ENCODE measurements at places on chromosomes 11 and 22. TPM values are rescaled to one million over a fixed set of nuclear protein-coding genes. Genes with fewer than 3 reads are reported as not detected.

- 0 out of 2 replicates have a peak, but pooled peaks cover 4% of the 10 kb centered on the region for H3K27me3 ChIP-seq
These were observed 103.4 kb upstream of the ASPHD2 start for GRCh38 chr22:26325641-26326040.

GRCh38 chr11:64767344-64768299, 7.8 kb upstream of the PYGM start:
- no peak overlapping the region for H3K4me3 ChIP-seq
- no peaks in the 10 kb centered on the region for H3K27me3 ChIP-seq
- H3K36me3 ChIP-seq, result peaks cover 71% of the 10 kb centered on the region
- no peak for DNase-seq

- no peaks in the 10 kb centered on the region for H3K27me3 ChIP-seq
- no peaks in the 10 kb centered on the region for H3K36me3 ChIP-seq
These were observed 465.0 kb downstream of the GUCY1A2 start for GRCh38 chr11:106553304-106553703.

- H3K36me3 ChIP-seq, result no peaks in the 10 kb centered on the region
- peaks cover 9% of the 10 kb centered on the region for H3K4me1 ChIP-seq
- no peak overlapping the region for H3K4me3 ChIP-seq
- no peaks in the 10 kb centered on the region for H3K27me3 ChIP-seq
- DNase-seq, result peak; percentile 52
These were observed 6.5 kb upstream of the MFNG start for GRCh38 chr22:37492428-37493344.

Gene PANX2
- total RNA-seq, result 51.7 TPM

GRCh38 chr11:62654297-62654696, 1.2 kb upstream of the INTS5 start:
- no peak overlapping the region for H3K27ac ChIP-seq
- H3K36me3 ChIP-seq, result 0 out of 2 replicates have a peak, but pooled peaks cover 4% of the 10 kb centered on the region
- H3K4me1 ChIP-seq, result peaks cover 15% of the 10 kb centered on the region
- peak overlapping the region; percentile 27 for H3K4me3 ChIP-seq
- no peak for DNase-seq
- H3K27me3 ChIP-seq, result no peaks in the 10 kb centered on the region

DNA sequence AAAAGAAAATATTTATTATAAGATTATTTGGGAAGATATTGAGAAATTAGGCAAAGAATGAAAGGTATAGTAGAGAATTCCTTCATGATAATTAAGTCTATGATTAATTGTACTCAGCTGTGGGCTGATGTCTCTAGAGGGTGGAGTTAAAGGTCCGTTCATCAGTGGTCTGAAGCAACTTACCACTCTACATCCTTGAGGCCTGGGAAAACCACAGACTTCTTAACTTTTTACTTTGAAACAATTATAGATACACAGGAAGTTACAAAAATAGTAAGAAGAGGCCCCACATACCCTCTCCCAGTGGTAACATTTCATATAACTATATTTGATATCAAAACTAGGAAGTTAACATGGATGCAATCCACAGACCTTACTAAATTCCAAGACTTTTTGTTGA, 167.0 kb upstream of the NECTIN1 start:
- H3K27ac ChIP-seq, result no peak overlapping the region
- no peak overlapping the region for H3K4me3 ChIP-seq

GRCh38 chr11:8287297-8287696, 23.6 kb upstream of the LMO1 start:
- no peaks in the 10 kb centered on the region for H3K36me3 ChIP-seq
- H3K27me3 ChIP-seq, result no peaks in the 10 kb centered on the region
- H3K4me1 ChIP-seq, result no peaks in the 10 kb centered on the region
- H3K4me3 ChIP-seq, result no peak overlapping the region
- no peak for DNase-seq
- H3K27ac ChIP-seq, result no peak overlapping the region

DNA sequence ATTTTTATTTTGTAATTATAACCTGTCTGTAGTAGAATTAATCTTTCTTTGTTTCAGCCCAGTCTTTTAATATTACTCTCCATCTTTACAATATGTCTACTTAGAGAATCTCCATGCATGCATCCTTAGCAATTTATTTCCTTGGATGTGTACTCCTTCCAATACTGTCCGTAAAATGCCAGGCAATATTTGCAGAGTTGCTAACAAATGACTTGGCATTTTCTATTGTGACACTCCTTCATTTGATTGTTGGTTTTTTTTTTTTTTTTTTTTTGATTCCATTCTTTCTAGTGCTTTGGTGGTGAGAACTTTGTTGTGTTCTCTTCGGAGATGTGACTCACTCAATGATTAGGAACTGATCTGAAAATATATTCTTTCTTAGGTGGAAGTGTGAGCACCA, 220.3 kb downstream of the CNTN5 start:
- H3K4me1 ChIP-seq, result no peaks in the 10 kb centered on the region
- no peak overlapping the region for H3K27ac ChIP-seq
- H3K27me3 ChIP-seq, result no peaks in the 10 kb centered on the region
- H3K4me3 ChIP-seq, result no peak overlapping the region
- DNase-seq, result no peak

Gene APBB1
- total RNA-seq, result 0.90 TPM

Gene APOL5
- total RNA-seq, result not detected

DNA sequence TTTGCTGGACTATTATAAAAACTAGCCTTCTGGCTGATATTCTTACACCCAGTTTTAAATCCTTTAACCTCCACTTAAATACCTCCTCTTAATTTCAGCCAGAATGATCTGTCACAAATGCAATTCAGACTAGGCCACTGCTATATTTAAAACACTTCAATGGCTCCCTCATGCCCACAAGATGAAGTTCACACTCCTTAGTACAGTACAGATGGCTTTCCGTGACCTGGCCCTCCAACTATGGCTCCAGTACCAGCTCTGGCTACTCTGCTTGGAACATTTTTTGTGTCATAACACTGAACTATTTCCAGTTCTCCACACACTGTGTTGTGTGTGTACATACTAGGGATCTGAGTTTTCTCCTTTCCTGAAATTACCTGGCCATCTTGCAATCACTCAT, 353.4 kb downstream of the SOX6 start:
- H3K27me3 ChIP-seq, result no peaks in the 10 kb centered on the region
- no peak overlapping the region for H3K4me3 ChIP-seq
- H3K27ac ChIP-seq, result no peak overlapping the region
- no peaks in the 10 kb centered on the region for H3K36me3 ChIP-seq
- H3K4me1 ChIP-seq, result peaks cover 16% of the 10 kb centered on the region

Gene OR10D3
- total RNA-seq, result not detected

DNA sequence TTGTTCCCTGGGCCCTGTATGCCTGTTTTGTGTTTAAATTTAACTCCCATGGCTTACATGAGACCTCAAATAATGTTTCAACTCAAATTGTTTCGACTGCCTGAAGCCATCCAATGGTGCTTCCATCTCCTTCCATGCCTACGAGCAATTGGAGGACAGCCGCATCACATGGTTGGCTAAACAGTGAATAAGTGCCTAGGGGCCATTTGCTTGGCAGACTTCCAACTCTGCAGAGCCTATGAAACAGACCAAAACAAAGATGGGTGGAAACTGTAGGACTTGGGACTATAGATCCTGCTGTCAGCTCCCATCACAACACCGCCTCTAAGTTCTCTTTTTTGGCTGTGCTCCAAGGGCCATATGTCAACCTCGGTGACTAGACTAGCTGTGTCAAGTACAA, 84.1 kb downstream of the PARVA start:
- H3K36me3 ChIP-seq, result no peaks in the 10 kb centered on the region
- H3K27me3 ChIP-seq, result no peaks in the 10 kb centered on the region
- H3K4me1 ChIP-seq, result no peaks in the 10 kb centered on the region
- DNase-seq, result no peak

DNA sequence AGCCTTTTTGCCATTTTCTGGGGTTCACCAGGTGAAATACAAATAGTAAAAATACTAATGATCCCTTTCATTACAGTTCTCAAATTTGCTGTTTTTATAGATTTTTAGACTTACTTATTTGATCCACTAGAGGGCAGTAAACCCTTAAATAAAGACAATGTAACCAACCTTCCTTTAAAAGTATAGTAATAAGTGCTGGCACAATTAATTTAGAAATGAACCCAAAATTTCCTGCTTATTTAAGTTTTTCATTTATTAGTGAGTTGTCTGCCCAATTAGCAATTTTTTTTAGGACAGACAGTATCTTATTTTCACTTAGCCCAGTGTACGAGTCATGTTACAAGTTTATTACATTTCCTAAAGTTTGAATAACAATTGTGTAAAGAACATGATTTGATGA, 4.7 kb downstream of the DDIAS start:
- H3K4me3 ChIP-seq, result no peak overlapping the region
- DNase-seq, result no peak
- H3K27ac ChIP-seq, result no peak overlapping the region
- no peaks in the 10 kb centered on the region for H3K27me3 ChIP-seq
- H3K36me3 ChIP-seq, result no peaks in the 10 kb centered on the region

GRCh38 chr11:120903686-120904085, 120.2 kb upstream of the TBCEL start:
- H3K36me3 ChIP-seq, result no peaks in the 10 kb centered on the region
- H3K27me3 ChIP-seq, result no peaks in the 10 kb centered on the region
- H3K4me3 ChIP-seq, result peak overlapping the region; percentile 25
- H3K4me1 ChIP-seq, result peaks cover 71% of the 10 kb centered on the region

DNA sequence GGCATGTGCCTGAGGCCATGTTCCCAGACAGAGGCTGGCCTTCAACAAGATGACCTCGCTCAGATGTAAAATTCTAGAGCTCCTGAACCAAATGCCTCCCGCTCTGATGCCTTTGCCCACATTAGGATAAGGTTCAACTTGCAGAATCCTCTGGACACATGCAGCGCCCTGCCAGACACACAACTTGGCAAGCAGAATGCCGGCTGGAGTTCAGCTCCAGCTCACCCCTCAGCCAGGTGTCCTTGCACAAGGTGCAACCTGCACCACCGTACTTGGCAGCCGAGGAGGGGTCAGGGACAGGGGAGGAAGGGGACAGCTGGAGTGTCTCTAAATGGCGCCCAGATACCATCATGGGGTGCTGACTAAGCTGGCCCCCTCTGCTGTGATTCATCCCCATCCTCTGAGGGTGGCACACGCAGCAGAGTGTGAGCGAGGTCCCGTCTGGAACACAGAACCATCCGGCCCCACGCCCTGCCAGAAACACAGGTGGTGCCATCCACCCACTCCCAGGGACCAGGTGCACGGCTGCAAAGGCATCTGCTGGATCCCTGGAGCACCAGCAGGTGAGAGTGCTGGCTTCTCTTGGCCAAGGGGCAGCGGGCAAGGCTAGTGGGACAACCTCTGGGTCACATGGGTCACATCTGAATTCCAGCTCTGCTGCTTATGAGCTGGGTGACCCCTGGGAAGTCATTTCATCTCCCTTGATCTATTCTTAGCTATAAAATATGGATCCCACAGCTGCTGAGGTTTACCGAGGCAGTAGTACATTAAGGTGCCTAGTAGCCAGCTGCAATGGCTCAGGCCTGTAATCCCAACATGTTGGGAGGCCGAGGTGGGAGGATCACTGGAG, 12.8 kb downstream of the ZMAT5 start:
- no peak for DNase-seq
- no peaks in the 10 kb centered on the region for H3K36me3 ChIP-seq
- H3K4me3 ChIP-seq, result no peak overlapping the region

DNA sequence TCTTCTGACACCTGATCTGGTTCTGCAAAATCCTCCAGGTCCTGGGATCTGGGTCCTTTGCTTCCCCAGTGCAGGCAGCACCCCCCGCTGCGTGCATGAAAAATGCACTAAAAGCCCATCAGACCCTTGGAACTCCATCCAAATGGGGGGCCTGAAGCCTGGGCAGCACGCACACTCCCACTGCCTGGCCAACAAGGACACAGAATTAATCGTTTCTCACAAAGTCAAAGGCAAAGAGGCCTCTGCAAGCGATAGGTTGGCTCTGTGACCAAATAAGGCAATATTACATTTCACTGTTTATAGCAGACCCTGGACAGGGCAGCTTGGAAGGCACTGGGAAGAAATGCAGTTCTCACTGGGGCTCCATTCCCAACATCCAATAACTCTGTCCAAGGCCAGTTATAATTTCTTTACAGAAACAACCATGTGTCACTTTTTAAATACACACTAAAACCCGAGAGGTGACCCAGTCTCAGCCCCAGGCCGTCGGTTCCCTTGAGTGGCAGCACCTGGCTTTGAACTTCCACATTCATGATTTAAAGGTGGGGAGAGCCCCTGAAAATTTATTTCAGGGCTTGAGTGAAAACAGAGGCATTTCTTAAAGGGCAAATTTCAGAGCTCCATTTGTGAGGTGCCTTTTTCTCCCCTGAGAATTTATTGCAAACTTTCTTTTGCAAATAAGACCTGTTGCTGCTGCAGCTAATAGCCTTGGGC, 114.4 kb upstream of the ANO1 start:
- no peak overlapping the region for H3K4me3 ChIP-seq
- no peak for DNase-seq

GRCh38 chr22:18968011-18968749, 32.1 kb upstream of the PRODH start:
- H3K27me3 ChIP-seq, result peaks cover 6% of the 10 kb centered on the region
- no peak overlapping the region for H3K4me3 ChIP-seq
- no peaks in the 10 kb centered on the region for H3K4me1 ChIP-seq
- H3K27ac ChIP-seq, result no peak overlapping the region
- H3K36me3 ChIP-seq, result no peaks in the 10 kb centered on the region

DNA sequence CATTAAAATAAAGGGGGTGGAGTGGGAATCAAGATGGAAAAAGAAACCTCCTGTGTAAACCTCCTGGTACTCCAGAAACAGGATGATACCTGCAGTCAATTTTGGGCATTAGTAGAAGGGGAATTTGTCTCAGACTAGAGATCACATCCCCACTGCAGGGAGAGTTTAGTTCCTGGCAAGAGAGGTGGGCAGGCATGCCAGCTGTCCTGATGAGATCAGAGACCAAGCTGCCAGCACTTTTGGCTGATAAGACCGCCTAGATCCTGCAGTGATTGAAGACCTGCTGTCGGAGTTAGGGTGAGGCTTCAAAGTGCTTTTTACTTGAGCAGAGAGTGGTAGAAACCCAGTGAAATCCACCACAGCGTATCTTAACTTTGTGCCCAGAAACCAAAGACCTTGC, 29.7 kb upstream of the NELL1 start:
- peaks cover 51% of the 10 kb centered on the region for H3K27me3 ChIP-seq
- no peak for DNase-seq
- H3K27ac ChIP-seq, result no peak overlapping the region
- no peak overlapping the region for H3K4me3 ChIP-seq

Gene MS4A3
- not detected for total RNA-seq

DNA sequence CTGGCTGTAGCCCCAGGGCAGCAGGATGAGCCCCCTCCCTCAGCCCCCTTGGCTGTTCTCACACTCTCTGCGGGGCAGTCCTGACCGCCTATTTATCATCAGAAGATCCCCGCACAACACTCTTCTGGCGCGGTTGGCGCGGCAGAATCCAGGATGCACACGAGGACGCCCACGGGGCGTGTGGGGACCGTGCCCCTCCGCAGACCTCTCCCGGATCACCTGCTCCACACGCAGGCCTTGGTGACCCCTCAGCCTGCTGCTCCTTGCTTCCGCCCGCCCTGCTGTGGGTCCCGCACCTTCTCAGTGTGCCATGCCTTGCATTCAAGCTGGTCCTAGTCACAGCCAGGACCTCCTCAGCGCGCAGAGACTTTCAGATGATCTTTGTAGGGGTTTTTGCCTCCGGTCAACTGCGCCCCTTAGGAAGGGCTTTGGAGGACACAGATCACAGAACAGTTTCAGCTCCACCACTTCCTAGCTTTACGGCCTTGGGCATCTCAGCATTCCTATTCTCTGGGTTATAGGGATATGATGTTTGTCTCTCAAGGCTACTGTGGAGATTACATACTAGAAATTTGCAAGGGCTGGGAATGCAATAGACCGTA, 841 bp upstream of the TUB start:
- H3K4me1 ChIP-seq, result no peaks in the 10 kb centered on the region
- no peak overlapping the region for H3K4me3 ChIP-seq
- H3K36me3 ChIP-seq, result no peaks in the 10 kb centered on the region
- H3K27ac ChIP-seq, result no peak overlapping the region
- H3K27me3 ChIP-seq, result 0 out of 2 replicates have a peak, but pooled peaks cover 7% of the 10 kb centered on the region
- no peak for DNase-seq

- no peaks in the 10 kb centered on the region for H3K27me3 ChIP-seq
- DNase-seq, result no peak
- H3K27ac ChIP-seq, result no peak overlapping the region
- no peak overlapping the region for H3K4me3 ChIP-seq
- H3K36me3 ChIP-seq, result no peaks in the 10 kb centered on the region
These were observed 9.7 kb downstream of the MRTFA start for GRCh38 chr22:40626851-40627250.

Data from PC-9 (cell line).